Umbilical cord (tissue), 2 donors: ENCODE measurements at places on chromosomes 13 and 19.
A peak's percentile ranks its signal among the peaks of the same experiment; 100 is the strongest.

- no peak for DNase-seq
Observed at GRCh38 chr13:50720861-50721671, 122.4 kb downstream of the DLEU7 start.

DNA sequence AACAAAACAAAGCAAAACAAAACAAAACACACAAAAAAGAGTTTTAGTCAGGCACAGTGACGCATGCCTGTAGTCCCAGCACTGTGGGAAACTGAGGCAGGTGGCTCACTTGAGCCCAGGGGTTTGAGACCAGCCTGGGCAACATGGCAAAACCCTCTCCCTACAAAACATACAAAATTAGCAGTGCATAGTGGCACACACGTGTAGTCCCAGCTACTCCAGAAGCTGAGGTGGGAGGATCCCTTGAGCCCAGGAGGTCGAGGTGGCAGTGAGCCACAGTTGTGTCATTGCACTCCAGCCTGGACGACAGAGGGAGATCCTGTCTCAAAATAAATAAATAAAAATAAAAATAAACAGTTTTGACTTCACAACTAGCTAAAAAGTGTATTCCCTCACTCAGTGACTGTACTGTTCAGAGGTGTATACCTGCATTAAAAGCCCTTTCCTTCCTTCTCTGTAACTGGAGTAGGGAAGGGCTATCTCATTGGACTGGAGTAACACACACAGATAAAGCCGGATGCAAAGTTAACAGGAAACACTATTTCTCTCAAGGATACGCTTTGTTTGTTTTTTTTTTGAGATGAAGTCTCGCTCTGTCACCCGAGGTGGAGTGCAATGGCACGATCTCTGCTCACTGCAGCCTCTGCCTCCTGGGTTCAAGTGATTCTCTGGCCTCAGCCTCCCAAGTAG is 3.7 kb upstream of the BAX start:
- no peak for DNase-seq

DNA sequence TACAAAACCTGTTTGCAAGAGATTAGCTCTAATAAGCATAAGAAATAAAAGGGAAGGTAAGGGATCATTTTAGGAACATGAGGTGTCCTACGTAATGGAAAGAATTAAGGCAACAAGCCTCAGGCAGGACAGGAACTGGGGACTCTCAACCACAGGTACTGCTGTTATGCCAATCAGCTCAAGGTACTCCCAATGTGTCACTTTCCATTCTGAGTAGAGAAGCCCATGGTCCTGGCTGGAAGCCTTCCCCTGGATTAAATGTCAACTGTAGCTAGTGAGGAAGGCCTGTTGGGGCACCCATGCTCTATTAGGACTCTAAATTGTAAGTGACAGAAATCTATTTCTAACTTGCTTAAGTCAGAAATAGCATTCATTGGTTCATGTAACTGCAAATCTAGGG is 134.6 kb downstream of the DPF1 start:
- no peak for DNase-seq

GRCh38 chr13:41915081-41915480 is 45.8 kb downstream of the VWA8 start:
- peak; percentile 67 for DNase-seq

GRCh38 chr13:43472980-43473379 is 313.8 kb downstream of the ENOX1 start:
- no peak for DNase-seq

DNA sequence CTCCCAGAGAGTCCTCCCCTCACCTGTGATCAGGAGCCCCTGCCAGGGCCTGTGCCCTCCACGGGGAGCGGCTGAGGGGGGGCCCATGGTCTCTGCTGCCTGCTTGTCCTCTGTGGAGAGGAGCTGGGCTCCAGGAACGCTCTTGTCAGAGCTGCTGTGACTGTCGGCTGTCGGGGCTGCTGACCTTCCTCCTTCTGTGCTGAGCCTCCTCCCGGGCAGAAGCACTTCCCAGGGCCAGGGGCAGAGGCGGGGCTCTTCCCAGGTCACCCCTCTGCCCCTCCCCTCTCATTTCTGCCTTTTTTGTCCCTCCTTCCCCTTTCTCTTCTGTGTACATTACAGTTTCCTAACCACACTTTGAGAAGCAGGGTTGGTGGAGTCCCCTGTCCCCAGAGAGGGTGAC is at the start of gene CEACAM4:
Gene CEACAM4, minus strand, starts transcription at position 198 of the 400 bp plus-strand sequence. Its CDS starts 111 bp downstream, at position 87.
- no peak for DNase-seq

DNA sequence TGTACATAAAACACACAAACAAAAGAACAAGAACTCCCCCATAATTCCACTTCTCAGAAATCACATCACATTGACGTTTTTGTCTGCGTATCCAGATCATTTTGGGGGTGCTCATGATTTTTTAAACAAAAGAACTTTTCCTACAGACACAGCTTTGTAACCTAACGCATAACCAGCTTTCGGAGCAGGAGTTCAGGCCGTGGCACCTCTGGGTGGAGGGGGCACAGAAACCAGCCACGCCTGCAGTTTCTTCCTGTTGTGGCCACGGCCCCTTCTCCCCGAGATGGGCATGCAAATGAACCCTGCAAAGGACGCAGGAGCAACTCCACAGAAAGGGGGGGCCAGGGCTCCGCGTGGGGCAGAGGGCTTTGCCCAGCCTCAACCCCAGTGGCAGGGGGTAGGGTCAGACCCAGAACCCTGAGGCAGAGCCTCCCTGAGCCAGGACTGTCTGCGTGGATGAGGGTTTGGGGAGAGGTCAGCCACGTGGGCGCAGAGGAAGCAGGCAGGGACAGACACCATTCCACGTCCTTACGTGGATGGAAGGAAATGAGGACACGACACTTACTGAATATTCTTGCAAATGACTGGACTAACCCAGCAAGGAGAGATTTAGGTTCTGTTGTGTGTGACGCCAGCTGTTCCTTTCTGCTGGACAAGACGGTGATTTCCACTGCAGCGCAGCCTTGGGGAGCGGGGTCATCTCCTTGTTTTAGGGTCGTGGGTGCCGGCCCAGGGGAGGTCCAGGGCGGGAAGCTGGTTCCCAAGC is 64.4 kb downstream of the RASA3 start:
- no peak for DNase-seq

DNA sequence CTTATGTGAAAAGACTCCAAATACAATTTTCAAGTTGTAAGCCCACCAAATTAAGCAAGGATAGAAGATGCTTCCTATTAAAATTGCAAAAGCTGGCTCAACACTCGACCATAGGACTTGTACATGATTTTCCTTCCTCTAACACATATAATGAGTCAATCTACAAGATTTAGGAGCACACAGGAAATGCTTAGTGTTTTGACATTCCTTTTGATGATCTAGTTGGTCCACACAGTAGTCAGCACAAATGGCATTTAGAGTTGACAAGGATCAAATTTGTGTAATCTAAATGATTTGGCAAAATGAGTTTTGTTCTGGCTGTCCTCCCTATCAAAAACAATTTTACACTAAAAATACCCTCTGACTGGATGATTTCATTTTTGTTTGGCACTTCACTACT is 340.2 kb downstream of the DIAPH3 start:
- no peak for DNase-seq

GRCh38 chr13:94324767-94325540 is 154.5 kb downstream of the DCT start:
- peak; percentile 87 for DNase-seq

GRCh38 chr13:42477596-42478190 is 96.3 kb upstream of the TNFSF11 start:
- no peak for DNase-seq

- no peak for DNase-seq
Observed at GRCh38 chr13:74758188-74758587, 624.0 kb upstream of the KLF12 start.

DNA sequence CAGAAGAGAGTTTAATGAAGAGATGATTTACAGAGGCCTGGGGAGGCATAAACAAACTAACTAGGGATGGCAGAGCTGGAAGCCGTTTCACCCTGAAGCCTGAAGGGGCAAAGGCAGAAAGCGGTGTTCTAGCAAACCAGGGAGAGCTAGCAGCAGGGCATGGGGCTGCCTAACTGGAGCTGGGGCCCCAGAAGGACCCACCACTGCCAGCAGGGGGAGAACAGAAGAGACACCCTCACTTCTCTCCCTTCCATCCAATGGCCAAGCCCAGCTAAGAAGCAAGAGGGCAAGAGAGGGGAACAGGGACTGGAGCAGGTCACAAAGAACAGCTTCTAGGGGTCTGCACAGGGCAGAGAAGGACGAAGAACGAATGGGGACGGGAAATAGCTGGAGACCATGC is 195.5 kb downstream of the KATNAL1 start:
- DNase-seq: no peak

DNA sequence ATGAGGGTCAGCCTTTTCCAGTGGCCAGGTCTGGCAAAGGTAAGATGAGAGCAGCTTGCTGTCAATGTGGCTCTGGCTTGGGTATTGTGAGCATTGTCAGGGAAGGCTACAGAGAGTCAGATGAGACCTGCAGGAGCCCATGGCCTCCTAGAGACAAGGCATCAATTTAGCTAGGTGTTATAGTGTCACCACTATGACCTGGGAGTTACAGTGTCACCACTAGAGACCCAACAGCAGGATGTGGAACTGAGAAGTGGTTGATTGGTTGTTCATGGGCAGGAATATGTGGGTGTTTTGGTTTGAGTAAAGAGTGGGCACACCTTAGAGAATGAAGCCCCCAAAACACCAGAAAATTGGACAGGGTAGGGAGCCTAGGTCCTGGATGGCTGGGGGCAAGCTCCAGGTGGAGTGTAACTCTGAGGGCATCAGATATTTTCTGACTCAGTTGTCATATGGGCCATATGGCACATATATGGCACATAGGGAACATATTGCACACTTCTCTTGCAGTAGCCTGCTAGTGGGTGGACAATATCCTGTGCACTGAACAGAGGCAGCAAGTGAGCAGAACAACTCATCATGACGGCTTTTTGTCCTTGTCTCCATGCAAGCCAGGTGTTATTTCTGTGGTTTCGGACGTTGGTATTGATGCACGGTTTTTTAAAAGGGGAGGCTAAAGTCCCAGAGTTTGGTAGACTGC is 46.3 kb upstream of the CEACAM21 start:
- no peak for DNase-seq

- DNase-seq: no peak
Observed at GRCh38 chr13:29959086-29959485, 108.7 kb upstream of the UBL3 start.

DNA sequence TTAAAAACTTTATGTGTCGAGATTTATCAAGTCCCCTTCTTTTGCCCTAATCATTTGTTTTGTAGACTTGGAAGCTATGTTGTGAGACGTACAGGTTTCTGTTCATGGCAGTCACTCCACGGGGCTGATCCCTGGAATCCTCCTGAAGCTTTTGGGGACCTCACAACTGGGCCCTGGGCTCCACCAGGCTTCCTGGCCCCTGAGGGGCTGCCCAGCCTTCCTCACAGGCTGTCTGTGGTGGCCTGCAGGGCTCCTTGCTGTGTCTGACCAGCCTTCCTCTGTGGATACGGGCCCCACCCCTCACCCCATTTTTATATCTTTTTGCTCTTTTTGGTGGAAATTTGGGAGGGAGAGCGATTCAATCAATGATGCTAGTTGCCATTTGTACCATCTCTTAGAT is 38.1 kb downstream of the CHST8 start:
- DNase-seq: no peak

- no peak for DNase-seq
Observed at GRCh38 chr13:42420304-42420703, 148.4 kb downstream of the AKAP11 start.

GRCh38 chr13:98405690-98406344 is 171.1 kb downstream of the STK24 start:
- DNase-seq: no peak

DNA sequence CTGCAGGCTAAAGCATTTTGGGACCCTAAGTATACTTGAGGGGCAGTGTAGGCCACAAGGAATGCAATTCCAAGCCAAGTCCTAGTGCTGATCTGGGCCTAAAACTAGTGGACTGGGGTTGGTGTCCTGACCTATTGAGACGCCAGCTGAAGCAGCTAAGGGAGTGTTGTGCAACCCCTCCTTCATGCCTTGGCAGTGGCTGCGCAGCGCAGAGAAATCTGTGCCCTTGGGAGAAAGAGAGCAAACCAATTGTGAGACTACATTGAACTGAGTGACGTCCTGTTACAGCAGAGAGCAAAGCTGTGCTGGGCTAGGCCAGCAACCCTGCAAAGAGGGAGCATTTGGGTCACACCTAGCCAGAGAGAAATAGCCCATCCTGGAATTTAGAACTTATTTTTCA is 2715.0 kb upstream of the PCDH20 start:
- DNase-seq: no peak

DNA sequence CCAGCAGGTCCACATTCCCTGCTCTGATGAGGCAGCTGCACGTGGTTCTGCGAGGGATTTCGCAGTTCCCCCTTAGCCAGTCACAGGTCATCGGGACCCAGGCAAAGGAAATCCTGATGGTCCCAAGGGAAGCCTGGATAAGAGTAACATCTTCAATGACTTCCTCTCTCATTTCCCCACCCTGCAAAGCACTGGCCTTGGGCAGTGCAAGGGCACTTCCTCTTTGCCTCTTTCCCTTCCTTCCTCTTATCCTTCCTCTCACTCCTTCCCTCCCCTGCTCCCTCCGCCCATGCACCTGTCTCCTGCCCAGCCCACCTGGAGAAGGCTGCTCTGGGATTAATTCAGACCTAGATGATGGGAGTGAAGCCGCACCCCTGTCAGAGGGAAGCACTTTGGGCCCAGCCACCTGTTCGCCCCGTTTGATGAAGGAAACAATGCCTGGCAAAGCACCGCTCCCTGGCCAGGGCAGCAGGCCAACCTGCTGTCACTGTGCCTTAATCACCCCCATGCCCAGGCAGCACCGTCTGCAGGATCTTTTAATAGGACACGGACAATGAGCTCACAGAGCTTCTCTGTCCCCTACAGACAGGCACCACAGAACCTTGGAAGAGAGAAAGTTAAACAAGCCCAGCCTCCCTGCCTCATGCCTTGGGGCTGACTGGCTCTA is 113.5 kb upstream of the PABPC3 start:
- no peak for DNase-seq

DNA sequence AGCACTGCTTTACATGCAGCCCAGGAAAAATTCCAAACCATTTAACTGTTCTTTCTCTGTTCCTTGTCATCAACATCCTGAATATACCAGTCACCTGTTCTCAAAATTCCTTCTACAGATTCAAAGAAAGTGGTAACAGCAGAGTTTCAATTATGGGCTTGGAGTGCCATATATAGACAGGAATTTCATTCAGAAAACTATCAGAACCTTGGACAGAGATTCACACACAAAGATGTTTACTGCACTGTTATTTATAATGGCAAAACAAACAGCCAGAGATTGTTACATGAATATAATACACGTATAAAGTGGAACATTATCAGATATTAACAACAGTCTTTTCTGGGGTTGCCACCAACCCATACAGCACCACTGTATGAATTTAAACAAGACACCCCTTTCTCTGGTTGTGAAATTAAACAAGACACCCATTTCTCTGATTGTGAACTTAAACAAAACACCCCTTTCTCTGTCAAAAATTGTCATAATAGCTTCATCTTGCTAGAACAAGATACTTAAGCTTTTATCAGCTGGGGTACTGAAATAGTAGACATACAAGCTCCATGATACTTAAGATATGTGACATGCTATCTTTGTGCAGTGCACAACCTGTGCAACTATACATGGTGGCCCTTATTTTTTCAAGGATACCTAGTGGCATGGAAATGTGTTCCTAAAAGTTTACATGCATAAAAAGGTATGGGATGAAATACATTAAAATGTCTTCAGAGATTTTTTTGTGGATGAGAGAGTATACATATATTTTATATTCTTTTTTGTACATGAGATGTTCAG is 12.6 kb downstream of the CACNA1A start:
- DNase-seq: no peak

- DNase-seq: peak; percentile 59
Observed at GRCh38 chr19:39407660-39408391, 1.2 kb downstream of the ZFP36 start.
